Activated B cell treated with CpG ODN at 0.5 μM for 24 hours (primary cell): ENCODE measurements at places on chromosomes 6 and 20. TPM values are rescaled to one million over a fixed set of nuclear protein-coding genes. Genes with fewer than 3 reads are reported as not detected.

GRCh38 chr20:25623225-25623735 lies 534 bp downstream of the NANP start:
- no peak for DNase-seq

- no peak for DNase-seq
Observed at GRCh38 chr6:71523548-71523947, 234.9 kb downstream of the OGFRL1 start.

DNA sequence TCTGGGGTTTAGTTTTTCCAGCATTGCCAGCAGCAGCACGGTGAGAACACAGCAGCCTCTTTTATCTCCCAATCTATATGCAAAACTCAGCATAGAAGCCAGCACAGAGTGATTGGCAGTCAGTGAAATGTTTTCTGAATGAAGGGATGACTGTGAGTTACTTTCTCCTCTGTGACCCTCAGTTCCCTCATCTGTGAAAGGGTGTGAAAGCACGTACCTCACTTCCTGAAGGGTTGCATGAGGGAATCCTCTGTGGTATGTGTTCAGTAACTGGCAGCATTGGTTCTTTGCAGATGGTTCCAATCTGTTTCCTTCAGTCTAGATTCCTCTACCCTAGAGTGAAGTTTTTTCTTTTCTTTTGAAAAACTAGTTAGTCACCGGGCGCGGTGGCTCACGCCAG lies 40.0 kb downstream of the EFCAB8 start:
- no peak for DNase-seq

GRCh38 chr6:1963596-1963995 lies 281.8 kb downstream of the GMDS start:
- DNase-seq, result no peak

- no peak for DNase-seq
Observed at GRCh38 chr6:9485992-9486391, 928.9 kb downstream of the TFAP2A start.

GRCh38 chr6:156980515-156980914 lies 203.3 kb downstream of the ARID1B start:
- no peak for DNase-seq

GRCh38 chr6:144469144-144469575 lies 184.0 kb downstream of the UTRN start:
- DNase-seq, result no peak

The C6orf141 gene
- not detected in 2 replicates for total RNA-seq

The FBXL4 gene
- total RNA-seq, result 10.2 and 10.8 TPM in 2 replicates

DNA sequence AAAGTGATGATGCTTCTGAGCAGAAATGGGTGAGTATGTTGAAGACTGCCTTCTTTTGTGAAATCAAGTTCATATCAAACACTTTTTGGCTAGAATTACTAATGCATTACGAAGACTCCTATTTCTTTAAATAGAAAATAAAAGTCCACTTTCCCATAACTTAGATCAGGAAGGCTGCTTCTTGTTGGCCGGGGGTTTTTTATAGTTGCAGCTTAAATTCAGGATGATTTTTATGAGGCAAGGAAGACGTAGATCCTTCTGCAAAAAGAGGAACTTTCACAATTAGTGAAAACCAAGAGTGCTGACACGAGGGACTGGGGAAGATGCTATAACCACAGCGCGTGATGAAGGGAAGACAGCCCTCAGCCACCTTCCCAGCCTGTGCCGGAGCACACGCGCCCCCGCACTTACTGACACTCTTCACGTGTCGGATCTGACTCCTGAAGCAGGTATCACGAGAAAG lies 206.1 kb upstream of the PRDM1 start:
- no peak for DNase-seq

DNA sequence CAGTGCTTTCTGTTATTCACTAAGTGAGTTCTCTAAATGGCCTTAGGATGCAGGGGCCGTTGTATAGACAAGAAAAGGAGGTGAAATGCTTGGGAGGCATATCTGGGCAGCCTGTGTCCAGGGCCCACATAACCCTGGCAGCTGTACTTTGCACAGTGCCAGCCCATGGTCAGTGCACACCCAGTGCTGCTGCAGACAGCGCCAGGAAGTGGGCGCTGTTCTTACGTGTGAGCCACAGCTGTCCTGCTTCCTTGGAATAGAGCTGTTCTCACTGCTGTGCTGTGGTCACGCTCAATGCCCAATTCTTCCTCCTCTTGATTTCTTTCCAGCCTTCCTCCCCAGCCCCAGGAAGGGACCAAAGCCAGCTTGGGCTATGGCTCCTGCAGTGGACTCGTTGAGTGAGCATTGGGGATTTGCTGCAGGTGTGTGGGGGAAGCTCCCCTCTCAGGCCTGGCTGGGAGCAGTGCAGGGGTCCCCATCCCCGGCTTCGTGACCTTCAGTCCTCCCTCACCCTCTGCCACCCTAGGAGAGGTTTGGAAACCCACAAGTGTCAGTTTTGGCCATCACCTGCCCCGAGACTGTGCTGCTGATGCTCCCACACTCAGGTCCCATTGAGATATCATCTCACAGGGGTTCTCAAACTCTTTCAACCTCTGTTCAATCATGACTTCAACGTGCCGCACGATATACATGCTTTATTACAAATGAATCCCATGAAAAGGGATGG lies 246.8 kb upstream of the EXOC2 start:
- DNase-seq, result no peak

DNA sequence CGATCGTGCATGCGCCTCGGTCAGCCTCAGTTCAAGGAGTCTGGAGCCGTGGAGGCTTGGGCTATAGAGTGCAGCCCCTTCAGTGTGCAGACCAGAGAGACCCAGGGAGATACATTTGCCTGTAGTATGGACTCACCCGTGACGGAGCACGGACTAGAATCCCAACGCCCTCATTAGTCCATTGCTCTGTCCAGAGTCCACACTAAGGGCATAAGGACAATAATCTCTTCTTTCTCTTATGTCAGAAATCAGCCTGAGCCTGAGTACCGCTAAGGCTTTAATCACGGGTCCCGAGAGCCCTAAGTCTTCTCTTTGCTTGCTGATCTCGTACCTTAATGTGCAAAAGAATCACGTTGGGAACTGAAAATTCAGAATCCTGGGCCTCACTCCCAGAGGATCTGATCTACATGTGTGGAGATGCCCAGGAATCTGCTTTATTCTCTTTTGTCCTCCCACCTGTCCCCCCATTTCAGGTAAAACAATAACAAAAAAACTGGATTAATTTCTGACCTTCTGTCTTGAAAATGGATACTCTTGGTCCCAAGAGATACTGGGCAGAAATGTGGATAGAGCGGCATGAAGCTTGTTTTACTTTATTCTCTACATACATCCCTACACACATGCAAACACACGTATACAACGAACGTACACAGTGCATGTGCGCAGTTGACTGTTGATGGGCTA lies 671 bp downstream of the BPHL start:
- DNase-seq, result no peak

GRCh38 chr6:150333585-150333941 lies 35.2 kb upstream of the IYD start:
- DNase-seq, result no peak

GRCh38 chr6:43790031-43790430 lies 20.0 kb downstream of the VEGFA start:
- DNase-seq, result no peak

GRCh38 chr20:46218656-46219055 lies 89.6 kb downstream of the CDH22 start:
- DNase-seq, result no peak

GRCh38 chr6:52539607-52540006 lies 37.3 kb downstream of the TRAM2 start:
- no peak for DNase-seq

The HDGFL1 gene
- not detected in 2 replicates for total RNA-seq

The TRAPPC3L gene
- not detected in 2 replicates for total RNA-seq

The PERP gene
- 0.18 and 0.20 TPM in 2 replicates for total RNA-seq

DNA sequence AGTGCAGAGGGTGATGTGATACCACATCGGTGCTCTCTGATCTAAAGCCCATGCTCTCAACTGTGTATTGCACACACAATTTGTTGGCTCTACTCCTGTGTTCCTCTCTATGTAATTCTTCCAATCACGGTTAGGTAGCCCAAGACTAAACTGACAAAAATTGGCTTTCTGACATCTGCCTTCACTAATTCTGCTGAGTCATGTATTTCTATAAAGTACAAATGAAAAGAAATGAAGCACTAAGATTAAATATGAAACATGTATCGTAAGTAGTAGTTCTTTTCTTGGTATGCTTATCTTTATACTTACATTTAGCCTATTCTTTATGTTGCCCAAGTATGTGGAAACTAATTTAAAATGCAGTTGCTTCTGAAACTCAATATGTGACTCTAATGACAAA lies 7.7 kb upstream of the MLIP start:
- no peak for DNase-seq

The SIM1 gene
- not detected in 2 replicates for total RNA-seq

DNA sequence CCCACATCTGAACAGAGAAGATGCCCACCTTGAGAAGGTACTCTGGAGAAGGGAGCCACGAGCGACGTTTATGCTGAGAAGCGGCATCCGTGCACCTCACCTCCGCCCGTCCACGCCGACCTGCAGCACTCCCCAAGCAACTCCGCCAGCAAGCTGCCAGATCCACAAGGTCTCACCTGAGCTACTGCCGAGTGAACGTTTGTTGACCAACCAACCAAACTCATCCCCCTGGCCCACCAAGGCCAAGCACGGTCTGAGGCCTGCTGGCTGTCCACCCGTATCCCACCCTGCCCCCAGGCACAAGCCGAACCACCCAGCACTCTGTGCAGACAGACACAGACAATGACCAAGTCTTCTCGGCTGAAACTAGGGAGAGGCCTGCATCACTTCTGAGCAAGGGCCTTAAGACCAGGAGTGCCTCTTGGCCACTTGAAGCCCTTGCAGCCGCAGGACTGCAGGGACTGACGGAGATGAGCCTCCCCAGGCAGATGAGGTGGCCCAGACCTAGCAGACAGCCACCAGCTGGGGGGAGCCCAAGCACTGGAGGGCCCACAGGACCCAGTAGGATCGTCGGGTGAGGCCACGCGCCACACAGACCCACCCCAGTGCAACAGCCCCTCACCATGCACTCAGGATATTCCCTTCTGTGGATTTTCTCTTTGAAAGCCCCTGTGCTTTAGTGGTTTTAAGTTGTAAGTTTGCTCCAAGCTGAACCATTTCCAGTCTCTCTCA lies 12.1 kb downstream of the TAF4 start:
- no peak for DNase-seq

DNA sequence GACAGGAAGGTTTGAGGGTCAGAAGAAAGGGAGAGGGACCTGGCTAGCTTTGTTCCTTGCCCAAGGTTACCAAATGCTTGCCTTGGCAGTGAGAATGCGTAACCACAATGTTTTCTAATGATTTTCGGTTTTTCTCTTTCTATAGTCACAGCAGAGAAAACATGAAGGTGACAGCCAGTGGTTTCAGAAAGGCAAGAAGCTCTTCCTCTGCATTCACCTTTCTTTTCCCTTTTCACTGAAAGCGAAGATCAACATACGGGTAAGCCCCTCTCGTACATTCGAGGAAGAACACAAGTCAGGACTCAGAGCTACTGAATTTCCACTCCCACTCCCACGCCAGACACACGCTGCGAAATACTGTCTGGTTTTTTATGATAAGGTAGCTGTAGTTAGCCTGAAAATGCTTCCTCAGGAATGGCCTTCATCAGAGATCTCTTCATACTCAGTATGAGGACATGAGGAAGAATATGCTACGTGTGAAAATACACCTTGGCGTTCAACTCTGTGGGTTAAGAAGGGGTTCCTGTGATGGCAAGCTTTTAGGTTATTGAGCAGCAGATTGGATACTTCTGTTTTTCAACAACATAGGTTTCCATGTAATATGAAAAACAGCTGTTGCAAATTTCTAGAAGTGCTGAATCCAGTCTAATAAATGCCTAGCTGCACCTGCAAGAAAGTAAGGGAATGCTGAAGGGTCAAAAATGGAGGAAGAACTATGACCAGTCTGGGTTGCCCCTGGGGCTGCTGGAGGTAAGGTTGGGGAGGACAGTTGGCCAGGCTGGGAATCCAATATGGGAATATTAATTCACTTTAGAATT lies 7.4 kb upstream of the CD83 start:
- DNase-seq, result no peak

DNA sequence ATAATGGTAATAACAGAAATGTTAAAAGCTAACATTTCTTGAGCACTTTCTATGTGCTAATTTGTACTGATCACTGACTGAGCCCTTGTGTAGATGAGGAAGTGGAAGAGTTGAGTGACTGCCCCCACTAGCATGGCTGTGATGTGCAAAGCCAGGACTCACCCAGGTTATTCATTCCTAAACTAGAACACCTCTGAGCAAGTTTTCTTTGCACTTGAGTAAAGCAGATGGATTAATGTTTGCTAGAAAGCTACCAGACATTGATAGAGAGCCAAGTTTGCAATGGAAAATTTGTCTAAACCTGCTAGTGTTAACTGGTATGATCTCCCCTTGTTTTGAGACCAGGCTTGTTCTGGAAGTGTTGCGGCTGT lies 467.4 kb upstream of the PLCB4 start:
- DNase-seq, result no peak

The HCRTR2 gene
- not detected in 2 replicates for total RNA-seq

GRCh38 chr6:168951217-168951616 lies 302.4 kb downstream of the THBS2 start:
- no peak for DNase-seq

- no peak for DNase-seq
Observed at GRCh38 chr6:53862662-53863462, 68.1 kb downstream of the LRRC1 start.

- DNase-seq, result no peak
Observed at GRCh38 chr6:42498473-42499128, 46.9 kb upstream of the TRERF1 start.

The MTHFD1L gene
- 56.4 and 60.4 TPM in 2 replicates for total RNA-seq

The PRND gene
- not detected in 2 replicates for total RNA-seq
